Hypothalamus (tissue), 51 donors: ENCODE measurements at places on chromosomes 3 and 15.

- no peak for DNase-seq
Observed at GRCh38 chr3:177335728-177336127, 138.4 kb upstream of the TBL1XR1 start.

DNA sequence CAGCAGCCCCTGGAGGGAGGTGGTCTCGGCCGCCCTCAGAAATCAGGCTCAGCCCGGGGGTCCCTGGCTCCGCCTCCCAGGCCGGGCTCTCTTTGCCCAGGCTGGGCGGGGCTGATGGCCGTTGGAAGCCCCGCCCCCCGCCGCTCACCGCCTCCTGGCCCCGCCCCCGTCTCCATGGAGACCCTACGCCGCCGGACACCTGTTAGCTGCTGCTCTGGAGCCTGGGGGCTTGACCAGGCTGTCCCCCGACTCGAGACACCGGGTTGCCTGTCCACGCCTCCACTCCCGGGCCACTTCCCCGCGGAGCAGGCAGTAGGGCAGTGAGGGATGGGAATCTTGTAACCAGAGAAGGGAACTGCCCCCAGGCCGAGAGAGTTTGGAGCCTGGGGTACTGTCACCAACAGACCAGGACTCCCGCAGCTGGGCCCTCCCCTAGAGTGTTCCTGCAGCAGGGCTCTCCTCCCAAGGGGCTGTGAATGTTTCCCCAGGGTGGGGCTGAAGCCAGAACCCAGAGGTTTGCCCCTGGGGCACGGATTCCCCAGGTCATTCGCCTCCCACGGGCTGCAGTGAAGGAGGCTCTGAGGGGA, 27.8 kb upstream of the RPL32 start:
- peak; percentile 3 for DNase-seq

- DNase-seq, result no peak
Observed at GRCh38 chr3:46098319-46098761, 71.1 kb upstream of the XCR1 start.

DNA sequence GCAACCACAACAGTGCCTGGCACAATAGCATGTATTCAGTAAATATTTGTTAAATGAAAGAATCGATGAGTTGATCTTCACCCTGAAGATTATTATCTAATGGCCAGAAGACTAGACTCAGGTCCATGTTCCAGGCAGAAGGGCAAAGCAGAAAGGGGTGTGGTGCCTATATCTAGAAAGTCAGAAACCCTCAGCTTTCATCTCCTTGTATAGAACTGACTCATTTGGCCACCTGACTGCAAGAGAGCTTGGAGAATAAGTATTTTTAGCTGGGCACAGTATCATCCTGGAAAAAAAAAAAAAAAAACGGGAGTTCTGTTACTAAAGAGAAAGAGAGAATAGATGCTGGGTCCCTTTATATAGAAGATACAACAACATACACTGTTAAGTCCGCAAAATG, 69.7 kb upstream of the SPRED1 start:
- DNase-seq, result no peak

- no peak for DNase-seq
Observed at GRCh38 chr3:63519426-63519825, 133.0 kb upstream of the SNTN start.

DNA sequence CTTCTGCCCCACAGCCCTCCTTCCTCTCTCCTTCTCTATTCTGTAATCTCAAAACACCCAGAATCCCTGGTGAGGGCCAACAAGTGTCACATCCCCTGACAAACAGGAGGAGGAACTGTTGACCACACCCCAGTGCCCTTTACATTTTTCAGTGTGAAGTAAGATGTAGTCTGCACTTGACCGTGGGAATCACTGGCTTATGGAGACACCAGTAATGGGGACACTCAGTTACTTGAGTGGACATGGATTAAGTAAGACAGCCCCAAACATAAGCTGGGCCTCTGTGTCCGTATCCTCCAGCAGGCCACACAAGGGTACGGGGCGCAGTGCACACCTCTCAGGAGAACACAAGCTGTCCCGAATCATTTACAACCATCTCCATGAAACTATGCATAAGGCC, 28.4 kb upstream of the LIMD1 start:
- no peak for DNase-seq

- DNase-seq, result no peak
Observed at GRCh38 chr15:51218299-51218938, 120.0 kb downstream of the CYP19A1 start.

DNA sequence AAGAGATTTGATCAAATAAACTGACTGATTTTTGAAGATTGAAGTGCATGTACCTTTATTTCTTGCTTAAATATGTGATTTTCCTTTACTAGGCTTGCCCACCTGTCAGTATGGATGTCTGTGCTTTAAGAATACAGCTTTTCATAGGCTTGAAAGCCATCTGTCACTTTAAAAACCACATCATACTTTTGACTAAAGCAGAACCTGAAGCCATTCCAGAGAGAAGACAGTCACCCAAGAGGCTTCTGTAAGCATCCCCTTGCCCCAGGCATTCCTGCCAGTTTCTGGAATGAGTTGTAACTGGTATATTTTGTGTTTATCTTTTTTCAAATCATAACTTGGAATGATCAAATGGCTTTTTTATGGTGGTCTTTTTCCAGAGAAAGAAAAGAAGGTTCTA, 24.0 kb downstream of the HPS3 start:
- no peak for DNase-seq

- no peak for DNase-seq
Observed at GRCh38 chr3:118909763-118910162, 124.9 kb downstream of the IGSF11 start.

GRCh38 chr3:35448121-35448520, 191.2 kb upstream of the ARPP21 start:
- DNase-seq, result no peak

DNA sequence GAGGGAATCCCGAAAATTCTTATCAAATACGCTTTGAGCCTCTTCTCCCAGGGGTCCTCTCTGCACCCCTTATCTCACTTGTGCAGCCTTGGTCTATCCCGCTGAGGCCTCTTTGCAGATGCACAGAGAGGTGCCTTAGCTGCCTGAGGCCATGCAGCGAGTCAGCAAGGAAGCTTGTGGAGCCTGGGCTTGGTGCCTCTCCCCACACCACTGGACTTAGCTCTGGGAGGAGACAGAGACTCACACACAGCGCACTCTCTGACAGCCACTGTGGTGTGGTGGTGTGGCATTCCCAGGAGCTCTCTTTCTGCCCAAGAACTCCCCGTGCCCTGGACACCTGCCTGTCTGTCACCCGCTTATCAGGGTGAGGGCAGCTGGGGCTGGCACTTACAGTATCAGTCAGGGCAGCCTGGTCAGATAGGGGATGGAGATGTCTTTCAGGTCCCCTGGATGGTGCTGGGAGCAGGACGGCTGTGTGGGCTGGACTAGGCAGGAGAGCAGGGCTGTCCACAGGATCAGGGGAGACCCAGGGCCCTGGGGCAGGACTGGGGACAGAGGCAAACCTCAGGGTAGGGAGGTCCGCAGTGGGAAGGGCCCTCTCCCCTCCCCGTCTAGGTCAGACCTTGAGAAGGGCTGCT, 10.2 kb upstream of the LINGO1 start:
- no peak for DNase-seq

- no peak for DNase-seq
Observed at GRCh38 chr15:83289160-83289559, 4.7 kb upstream of the BNC1 start.

DNA sequence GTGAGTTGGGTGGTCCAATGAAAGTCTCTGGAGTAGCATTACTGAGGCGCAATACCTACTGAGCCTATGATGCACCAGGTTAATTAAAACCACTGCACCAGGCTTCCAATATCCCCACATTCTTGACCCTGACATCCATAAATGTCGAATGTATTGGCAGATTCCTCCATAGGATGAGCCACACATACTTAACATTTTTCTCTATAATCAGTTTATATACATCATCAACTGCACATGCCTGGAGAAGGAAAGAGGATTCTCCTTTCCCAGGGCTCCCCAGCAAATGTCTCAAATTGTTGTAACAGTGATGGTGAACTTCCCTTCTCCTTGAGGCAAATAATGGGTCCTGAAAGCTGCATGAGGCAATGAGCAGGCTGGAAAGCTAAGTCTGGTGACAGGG, 82.3 kb upstream of the LPP start:
- no peak for DNase-seq

DNA sequence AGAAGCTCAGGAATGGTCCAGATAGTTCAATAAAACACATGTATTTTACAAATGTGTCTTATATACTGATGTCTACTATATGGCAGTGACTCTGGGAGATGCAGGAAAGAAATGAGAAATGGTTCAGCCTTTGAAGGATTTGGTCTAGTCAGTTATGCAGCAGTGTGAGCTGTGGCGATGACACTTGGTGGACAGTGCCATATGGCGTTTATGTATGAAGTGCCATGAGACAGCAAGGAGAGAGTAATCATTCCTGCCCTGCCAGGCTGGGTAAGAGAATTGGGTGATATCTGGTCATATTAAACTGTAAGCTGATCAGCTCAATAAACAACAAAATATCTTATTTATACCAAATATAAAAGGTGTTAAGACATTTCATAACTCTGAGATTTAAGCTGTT, 47.6 kb upstream of the ANP32A start:
- DNase-seq, result no peak

DNA sequence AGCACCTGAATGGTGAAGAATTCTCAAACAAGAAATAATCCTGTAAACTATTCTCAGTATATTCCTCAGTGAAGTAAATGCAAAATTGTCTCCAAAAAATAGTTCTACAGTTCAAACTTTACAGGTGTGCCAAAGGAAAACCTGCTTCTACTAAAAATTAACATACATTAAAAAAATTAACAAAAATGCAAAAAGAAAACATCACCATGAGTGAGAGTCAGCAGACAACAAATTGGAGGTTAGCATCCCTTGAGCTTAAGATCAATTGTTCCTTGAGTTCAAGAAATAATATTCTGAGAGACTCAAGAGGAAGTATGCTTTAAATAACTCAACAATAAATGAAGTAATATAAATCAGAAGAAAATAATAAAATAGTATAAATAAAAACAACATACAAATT, 278.4 kb upstream of the MME start:
- DNase-seq, result no peak

- DNase-seq, result no peak
Observed at GRCh38 chr3:56724676-56725075, 41.6 kb upstream of the TASOR start.

DNA sequence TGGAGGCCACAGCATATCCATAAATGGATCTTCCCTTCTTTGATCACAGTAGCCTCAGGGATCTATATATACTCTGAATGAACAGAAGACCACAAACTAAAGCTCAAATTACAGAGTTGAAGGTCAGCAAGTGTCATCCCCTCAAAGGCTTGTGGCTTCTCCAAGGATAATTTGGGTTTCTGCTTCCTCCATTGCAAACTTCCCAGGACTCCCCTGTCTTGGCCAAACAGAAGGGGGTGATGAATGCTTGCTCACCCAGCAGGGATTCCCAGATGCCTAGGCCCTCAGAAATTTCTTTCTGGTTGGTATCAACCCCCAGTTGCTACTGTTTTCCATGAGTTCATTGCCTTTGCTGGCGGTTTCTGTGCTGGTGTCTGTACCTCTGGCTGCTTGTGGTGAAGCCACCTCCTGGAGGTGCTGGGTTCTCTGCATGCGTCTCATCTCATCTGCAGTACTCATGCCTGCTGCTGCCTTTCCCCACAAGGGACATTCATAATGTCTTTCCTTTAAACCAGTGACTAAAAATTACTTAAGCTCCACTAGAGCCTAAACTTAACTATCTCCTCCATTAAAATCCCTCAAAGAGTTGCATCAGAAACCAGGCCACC, 17.7 kb downstream of the ENTPD3 start:
- DNase-seq, result no peak

DNA sequence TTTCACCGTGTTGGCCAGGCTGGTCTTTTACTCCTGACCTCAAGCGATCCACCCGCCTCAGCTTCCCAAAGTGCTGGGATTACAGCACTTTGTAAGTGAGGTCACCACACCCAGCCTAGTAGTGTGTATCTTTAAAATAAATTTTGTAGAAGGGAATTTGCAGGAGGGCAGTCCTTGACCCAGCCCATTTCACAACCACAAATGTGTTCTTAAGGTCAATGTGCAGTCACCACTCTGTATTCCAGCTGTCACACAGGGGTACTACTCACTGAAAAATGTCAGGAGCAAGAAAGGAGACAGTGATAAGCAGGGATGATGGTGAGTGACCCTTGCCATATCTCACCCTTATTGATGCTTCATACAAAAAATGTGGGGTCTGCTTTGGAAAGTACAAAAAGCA, 98.5 kb downstream of the FRMD5 start:
- no peak for DNase-seq

- DNase-seq, result no peak
Observed at GRCh38 chr3:182979103-182979673, 1.1 kb downstream of the DCUN1D1 start.

- DNase-seq, result no peak
Observed at GRCh38 chr15:91186904-91187656, 87.0 kb downstream of the SV2B start.

- no peak for DNase-seq
Observed at GRCh38 chr15:93158097-93158900, 69.3 kb upstream of the RGMA start.

GRCh38 chr3:183298701-183299153, 45.7 kb downstream of the B3GNT5 start:
- DNase-seq, result peak; percentile 60

DNA sequence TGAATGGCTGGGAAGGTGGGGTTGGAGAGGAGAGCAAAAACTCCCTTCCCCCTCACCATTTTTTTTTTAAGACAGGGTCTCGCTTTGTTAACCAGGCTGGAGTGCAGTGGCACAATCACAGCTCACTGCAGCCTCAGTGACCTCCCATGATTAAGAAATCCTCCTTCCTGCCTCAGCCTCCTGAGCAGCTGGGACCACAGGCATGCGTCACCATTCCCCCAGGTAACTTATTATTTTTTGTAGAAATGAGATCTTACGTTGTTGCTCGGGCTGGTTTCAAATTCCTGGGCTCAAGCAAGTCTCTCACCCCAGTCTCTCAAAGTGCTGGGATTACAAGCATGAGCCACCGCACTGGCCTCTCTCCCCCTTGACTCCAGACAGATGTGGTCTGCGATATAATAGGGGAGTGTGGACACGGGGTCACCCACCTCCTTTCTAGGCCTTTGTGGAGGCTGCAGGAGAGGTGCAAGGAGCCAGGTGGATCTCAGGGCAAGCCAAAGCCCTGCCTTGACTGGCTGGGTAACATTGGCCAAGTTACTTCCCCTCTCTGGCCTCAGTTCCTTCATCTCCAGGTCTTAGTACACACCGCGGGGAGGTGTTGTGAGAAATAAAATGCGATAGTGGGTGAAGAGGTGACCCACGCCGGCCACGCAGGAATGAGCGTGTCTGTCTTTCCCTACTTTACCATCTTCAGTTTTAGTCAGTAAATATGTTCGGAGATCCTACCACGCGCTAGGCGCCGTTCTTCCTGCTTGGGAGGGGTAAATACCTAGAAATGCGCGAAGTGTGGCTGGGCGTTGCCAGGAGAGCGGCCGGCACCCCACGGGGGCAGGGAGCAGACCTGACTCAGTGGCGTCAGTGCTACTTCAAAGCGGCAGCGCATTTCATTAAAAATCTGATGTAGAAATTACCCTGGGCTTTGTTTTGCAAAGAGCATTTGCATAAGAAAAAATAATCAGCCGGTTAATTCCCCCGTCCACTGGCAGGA, 20.2 kb upstream of the CORO2B start:
- DNase-seq, result no peak

GRCh38 chr3:188296761-188297612, 143.0 kb downstream of the LPP start:
- no peak for DNase-seq

GRCh38 chr3:22977042-22977441, 226.1 kb upstream of the UBE2E2 start:
- no peak for DNase-seq
